ENCODE measurements at places on chromosomes 13 and 19.

GRCh38 chr13:110242615-110243014 is 64.3 kb downstream of the COL4A1 start:
- DNase-seq = no peak

- peak; percentile 67 for DNase-seq
These were observed 425.7 kb downstream of the SPRY2 start for GRCh38 chr13:79915114-79915811.

DNA sequence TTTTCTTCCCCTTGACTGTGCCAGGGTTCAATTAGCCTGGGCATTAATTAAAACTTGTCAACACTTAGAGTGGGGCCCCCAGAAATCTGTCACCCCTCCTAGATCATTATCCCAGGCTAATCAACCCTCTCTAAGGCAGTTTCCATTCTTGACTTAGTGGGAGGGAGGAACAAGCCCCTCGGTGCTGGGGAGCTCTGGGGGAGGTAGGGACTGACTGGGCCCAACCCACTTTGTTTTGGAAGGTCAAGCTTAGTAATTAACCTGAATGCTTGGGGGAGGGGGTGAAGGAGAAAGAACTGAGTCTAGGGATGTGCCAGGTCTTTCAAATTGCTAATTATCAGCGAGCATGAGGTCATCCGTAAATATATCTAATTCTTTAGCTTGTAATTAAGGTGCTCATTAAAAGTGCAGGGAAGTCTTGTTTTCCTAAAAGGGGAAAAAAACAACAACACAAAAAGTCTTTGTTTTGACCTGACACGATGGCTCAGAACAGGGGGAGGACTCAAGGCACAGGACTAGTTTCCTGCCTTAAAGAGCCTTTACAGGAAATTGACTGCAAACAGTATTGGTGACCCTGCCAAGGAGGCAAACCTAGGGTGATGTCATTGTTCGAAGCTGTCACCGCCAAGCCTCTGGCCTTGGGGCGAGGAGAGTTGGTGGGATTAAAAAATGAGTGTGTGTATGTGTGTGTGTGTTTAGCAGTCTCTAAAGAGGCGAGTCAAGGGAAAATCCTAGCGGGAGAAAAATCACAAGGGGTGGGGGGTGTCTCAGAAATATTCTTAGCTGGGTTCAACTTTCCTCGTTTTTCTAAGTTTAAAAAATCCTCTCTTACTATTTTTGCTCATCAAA is 19.4 kb downstream of the ACTN4 start:
- DNase-seq = peak; percentile 88

DNA sequence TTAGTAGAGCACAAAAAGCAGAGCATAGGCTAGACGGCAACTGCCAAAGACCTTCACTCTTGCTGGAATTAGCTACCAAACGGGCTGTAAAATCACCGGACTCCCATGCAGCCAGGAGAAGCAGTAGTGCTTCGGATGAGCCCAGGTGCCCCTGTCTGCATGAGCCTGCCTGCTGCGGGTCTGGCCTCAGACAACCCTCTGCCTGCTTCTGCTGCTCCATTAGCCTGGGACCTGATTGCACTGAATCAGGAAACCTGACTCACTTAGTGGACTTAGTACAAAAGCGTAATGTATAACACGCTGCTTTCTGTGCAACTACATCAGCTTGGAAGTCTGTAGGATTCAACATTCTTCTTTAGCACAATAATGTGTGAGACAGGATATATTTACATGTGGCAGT is 170.0 kb downstream of the LMO7 start:
- no peak for DNase-seq

GRCh38 chr13:51663973-51664957 is 80.0 kb downstream of the WDFY2 start:
- no peak for DNase-seq

GRCh38 chr13:113443991-113444390 is 9.3 kb downstream of the ADPRHL1 start:
- no peak for DNase-seq
